ENCODE measurements at places on chromosomes 1 and 21. TPM values are rescaled to one million over a fixed set of nuclear protein-coding genes. Genes with fewer than 3 reads are reported as not detected.

Gene UBXN10
- polyA plus RNA-seq: 0.82 TPM

Gene OR14K1
- polyA plus RNA-seq: not detected

Gene USP21
- 11.0 TPM for polyA plus RNA-seq

DNA sequence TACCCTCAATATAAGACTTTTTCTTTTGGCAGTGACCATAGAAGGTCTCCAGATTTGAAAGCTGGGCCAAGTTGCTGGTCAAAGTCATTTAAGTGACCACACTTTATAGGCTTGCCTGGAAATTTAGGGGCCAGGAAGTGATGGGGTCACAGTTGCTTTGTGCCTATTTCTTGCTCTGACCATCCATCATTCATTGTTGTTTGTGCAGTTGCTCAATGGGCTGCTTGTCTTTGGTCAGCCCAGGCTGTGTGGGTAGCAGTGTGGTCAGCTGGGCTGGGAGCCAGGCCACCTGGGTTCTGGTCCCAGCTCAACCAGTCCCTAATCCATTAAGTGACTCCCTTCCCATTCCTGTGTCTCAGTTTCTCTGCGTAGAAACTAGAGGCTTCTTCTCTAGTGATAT, 2.1 kb upstream of the OTUD7B start:
- no peak for DNase-seq

DNA sequence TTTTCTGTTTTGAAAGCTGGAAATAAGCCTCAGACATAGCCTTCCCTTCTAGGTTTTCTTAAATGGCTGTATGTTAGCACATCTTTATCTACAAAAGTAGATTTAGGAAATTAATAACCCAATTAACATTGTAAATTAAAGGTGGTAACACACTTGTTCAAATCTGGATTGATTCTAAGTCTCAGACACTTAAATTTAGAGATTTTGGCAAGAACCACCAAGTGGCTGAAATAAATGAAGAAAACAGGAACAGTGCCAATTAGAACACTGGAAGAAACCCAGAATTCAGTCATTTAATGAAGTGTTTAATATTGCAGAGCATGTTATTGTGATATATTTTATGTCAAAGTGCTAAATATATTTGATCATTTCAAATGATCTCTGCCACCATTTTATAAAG, 628.2 kb downstream of the USP25 start:
- no peak for DNase-seq

Gene LRRN2
- not detected for polyA plus RNA-seq

Gene SHE
- not detected for polyA plus RNA-seq

GRCh38 chr1:234555390-234556024, 54.5 kb downstream of the IRF2BP2 start:
- no peak for DNase-seq

DNA sequence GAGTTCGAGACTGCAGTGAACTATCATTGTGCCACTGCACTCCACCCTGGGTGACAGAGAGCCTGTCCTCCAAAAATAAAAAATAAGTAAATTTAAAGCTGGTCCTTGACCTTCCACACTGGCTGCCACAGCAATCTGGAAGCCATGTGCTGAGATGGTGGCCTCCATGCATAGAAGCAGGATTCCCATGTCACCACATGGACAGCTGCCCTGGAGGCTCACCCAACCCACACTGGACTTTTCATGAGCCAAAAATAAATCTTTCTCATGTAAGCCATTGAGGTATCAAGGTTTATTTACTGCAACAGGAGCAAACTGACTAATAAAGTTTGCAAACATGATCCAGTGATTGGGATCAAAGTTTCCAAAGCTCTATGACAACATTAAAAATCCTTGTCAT, 88.5 kb downstream of the SETD4 start:
- no peak for DNase-seq

Gene PIK3R3
- polyA plus RNA-seq: 0.09 TPM

DNA sequence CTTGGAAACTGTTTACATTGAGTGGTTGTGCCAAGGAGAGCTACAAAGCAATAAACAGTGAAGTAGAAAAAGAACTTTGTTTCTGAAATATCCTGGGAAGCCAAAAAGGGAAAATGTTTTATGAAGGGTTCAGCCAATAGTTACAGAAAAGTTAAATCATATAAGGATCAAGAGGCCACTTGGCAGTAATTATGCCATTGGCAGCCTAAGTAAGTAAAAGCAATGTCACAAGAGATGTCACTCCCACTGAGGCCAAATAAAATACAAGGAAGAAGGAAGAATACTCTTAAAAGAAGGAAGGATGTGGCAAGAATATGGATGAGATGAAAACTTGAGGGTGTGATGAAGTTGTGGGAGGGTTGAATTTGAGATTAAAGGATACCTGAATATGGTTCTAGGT, 45.2 kb downstream of the EDEM3 start:
- no peak for DNase-seq

- no peak for DNase-seq
These were observed 297.5 kb downstream of the HHIPL2 start for GRCh38 chr1:222250376-222250775.

- no peak for DNase-seq
These were observed 1.6 kb downstream of the STPG1 start for GRCh38 chr1:24411963-24412362.

- DNase-seq: no peak
These were observed 145.6 kb upstream of the C21orf91 start for GRCh38 chr21:17964716-17965115.

DNA sequence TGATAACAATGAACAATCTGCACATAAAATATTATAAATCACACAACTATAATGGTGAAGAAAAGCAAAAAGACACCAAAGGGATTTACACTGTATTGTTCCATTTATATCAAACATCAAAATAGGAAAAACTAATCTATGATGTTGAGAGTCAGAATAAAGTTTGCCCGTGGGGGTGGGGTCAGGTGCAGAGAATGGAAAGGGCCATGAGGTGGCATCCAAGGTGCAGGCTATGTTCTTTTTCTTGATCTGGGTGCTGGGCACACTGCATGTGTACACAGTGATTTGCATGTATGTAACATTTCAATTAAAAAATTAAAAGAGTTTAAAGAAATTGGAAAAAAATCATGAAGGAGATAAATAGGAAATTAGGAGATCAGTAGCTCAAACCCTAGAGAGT, 127.3 kb downstream of the DSCAM start:
- DNase-seq: no peak

DNA sequence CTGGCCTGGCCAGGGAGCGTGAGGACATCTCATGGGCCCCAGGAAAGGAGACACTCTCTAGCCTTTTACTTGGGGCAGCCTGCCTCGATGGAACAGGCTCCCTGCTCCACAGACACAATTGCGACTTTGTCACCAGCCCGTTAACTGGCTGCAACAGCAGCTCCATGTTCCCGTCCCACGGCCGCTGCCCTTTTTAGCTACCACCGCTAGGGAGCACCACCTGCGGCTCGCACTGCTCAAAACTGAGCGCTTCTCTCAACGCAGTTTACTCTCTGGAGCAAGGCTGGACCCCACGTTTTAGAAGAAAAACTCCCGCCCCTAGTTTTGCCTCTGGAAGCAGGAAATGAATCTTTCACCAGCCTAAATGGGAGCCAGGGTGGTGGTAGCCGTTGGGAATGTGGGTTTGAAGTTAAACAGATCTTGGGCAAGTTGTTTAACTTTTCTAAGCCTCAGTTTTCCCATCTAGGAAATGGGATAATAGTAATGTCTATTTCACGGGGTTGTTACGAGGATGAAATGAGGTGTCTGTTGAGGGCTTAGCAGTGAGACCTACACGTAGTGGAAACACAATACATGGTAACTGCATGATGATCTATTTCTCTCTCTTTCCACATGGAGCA, 3.5 kb upstream of the LRRC38 start:
- no peak for DNase-seq

DNA sequence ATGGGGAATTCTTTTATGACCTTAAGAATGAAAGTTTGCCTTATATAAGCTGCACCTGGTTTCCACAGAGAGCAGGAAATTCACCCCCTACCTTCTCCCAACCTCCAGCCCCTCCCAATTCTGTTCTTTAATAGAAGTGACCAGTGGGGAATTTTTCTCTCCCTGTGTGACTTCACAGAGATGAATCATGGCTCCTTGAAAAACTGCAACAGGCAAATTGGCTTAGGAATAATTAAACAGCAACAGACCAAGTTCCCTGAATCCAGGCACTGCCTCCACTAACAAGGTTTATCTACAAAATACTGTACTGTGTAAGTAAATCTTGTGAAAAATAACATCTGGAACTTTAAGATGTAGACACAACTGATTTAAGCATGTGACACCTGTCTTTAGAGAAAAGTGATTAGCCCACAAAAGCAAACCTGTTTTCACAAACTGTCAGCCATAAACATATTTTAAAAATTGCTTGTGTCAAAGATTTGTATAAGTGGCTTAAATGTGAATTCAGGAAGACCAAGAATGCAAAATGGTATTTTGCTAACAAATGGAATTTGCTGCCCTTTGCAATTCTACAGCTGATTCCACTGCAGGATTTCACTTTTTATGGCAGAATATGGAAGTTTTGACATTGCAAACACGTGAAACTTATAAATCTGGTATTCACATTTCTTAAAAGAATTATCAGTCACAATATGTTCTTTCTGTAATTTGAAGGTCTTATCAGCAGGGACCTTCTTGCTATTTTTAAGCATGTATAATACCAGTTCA, 54.0 kb downstream of the ALG14 start:
- DNase-seq: no peak

Gene HEYL
- polyA plus RNA-seq: 0.15 TPM

DNA sequence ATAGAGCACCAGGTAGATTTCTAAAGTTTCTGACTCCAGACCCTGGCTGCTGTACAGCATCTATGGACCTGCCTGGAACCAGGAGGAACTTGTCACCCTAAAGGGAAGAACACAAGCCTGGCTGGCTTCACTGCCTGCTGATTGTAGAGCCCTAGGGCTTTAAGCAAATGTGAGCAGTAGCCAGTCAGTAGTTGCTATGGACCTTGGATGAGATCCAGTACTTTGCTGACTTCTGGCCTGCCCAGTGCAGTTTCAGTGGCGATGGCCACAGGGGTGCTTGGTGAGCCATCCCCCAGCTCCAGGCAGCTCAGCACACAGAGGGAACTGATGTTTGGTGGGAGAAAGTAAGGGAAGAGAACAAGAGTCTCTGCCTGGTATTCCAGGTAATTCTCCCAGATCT, 68.4 kb downstream of the ATP6V1G3 start:
- DNase-seq: no peak

Gene C1orf87
- polyA plus RNA-seq: not detected

Gene G0S2
- 1,583 TPM for polyA plus RNA-seq

- DNase-seq: no peak
These were observed 1.9 kb downstream of the EPHX1 start for GRCh38 chr1:225811622-225812487.

Gene PLPPR5
- polyA plus RNA-seq: not detected

DNA sequence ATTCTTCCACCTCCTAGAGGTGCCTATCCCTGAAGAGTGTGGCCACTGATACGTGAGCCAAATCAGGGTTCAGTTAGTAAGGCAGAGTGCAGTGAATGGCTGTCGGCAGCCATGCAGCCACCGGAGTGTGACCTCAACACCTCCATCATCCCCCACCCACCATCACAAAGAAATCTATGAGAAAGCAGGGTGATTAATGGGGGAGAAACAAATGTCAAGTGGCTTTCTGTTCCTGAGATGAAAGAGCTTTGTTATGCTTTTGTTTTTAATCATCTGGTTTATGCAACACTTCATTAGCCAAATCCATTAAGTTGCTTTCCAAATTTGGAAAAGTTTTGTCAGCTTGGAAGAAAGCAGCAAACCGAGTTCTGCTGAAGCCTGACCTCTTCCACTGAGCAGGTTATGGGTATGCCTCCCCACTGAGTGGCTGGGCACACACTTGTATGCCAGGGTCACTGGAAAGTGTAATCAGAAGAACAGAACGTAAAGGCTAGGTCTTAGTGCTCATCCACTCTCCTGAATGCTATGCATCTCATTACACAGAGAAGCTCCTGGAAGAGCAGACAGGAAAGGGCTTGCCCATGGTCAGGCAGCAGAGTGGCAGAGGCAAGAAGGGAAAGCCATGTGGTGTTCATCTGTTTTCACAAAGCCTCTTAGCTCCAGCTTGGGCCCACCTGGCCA, 57.1 kb upstream of the ATP1B1 start:
- no peak for DNase-seq

GRCh38 chr1:44334968-44335367, 20.1 kb downstream of the ERI3 start:
- DNase-seq: no peak

DNA sequence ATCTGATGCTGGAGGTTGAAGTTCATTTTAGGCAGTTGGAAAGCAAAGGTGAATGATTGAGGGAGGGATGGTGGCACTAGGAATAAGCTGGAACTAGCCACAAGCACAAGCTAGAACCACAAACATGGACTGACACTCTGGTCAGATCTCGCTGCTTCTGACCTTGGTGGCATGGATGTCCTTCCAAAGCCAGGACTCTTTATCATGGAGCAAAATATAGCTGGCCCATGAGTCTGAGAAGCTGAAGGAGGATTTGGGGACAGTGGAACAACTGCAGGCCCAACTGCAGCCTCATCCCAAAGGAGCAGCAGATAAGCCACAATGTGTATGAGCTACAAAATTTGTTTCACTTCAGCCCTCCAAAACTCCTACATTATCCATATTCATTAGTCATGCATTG, 35.5 kb downstream of the SRSF11 start:
- DNase-seq: no peak

DNA sequence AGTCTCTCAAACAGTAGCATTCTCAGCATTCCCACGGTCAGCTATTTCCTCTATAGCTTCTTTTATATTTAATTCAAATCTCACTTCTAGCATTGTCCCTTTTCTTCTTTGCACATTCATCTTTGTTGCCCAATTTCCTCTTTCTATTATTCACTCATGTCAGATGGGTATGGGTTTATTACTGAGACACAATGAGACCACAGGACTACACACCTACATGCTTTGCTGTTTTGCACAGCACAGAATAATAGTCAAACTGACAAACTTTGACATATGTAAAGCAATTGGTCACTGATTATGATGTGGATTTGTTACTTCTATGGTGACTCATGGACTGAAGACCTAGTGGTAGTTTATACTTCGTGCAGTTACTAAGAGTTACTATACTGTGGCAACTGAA, 5.8 kb upstream of the CD1C start:
- peak; percentile 89 for DNase-seq

Gene CLCA4
- polyA plus RNA-seq: not detected

DNA sequence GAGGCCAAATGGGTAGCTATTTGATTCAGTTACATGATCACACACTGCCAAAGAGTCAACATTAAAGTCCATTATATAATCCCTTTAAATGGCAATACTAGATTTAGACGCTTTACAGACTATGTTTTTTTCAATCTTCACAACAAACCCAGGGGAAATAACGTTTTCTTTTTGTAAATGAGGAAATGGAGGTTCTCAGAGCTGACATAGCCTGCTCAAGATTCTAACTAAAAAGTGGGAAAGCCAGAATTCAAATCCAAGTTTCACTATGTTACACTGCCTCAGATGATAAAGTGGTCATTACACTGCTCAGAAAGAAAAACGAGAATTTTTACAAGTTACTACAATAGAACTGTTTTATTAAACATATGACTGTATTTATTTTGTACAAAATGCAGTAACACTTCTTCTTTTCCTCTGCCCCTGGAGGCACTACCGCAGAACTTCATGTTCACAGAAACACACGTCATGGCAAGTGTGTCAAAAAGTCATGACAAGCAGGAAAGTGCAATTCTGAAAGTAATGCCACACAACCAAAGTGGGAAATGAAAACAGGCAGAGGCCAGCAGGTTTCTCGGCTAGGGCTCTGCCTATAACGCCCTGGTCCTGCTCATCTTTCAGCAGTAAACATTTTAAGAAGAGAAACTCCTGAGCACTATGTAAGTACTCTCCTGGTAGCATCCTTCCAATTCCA, 19.0 kb downstream of the THEMIS2 start:
- peak; percentile 92 for DNase-seq

All from CD14-positive monocyte (primary cell).